HCT116 (cell line): ENCODE measurements at places on chromosomes 13 and 19.

DNA sequence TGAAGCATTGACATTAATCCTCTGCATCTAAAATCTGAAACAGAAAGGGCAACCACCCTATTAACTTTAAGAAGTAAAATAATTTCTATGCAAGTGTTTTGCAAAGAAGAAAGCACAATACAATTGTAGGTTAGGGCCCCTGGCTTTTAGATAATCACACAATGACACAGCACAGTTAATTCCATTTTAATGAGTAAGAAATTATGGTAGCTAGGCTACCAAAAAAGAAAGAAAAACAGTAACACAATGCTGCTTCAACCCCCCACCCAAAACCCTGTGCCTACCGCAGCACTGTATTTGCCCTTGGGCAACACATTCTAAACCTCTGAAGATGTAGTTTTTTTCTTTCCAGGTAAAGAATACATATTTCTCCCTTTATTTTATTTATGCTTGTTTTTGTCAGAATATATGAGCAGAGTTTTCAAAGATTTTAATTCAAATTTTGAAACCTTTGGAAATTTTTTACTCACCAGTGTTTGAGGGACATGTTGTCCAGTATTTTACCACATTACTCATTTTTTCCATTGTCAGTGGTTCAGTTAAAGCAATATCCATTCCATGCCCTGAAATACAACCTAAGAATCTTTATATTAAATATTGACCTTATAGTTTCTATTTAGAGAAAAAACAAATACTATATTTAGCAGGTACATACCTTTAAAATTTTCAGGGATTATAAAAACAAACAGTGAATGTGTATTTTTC lies 21.1 kb downstream of the SOHLH2 start:
- DNase-seq = no peak

GRCh38 chr13:30415430-30416030 lies 6.8 kb upstream of the UBE2L5 start:
- no peak for DNase-seq

DNA sequence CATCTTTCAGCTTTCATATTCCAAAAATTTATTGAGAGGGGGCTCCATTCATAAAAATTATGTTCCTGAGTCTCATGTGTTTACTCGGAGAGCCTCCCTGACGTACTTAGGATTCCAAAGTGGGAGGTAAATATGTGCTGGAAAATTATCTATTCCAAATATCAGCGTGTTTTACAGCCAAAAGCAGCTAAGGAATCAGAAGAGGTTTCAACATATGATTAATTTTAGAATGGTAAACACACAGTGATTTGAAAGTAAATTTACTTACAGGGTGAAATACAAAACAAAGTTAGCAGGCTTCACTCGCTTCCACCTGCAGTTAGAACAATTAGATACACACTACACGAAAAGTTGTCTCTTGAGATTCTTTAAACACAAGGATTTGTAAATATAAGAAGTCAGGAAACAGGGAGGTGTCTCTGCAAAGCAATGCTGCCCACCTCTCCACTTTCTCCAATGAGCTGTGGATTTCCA lies 313.8 kb upstream of the NBEA start:
- no peak for DNase-seq

DNA sequence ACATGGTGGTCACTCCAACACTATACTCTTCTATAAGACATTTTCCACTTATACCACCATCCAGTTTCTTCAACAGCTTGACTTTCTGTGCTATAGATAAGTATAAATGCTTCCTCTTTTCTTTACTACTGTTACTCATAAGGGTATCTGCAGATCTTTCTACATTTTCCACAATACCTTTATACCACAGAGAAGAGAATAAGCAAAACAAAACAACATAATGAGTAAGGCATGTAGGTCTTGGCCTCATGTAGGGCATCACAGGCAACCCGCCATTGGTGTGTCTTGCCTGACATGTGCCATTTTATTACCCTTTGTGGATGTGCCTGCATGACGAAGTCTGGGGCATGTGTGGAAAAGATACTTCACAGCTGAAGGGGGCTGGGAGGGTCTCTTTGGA lies 265.3 kb upstream of the STARD13 start:
- no peak for DNase-seq

DNA sequence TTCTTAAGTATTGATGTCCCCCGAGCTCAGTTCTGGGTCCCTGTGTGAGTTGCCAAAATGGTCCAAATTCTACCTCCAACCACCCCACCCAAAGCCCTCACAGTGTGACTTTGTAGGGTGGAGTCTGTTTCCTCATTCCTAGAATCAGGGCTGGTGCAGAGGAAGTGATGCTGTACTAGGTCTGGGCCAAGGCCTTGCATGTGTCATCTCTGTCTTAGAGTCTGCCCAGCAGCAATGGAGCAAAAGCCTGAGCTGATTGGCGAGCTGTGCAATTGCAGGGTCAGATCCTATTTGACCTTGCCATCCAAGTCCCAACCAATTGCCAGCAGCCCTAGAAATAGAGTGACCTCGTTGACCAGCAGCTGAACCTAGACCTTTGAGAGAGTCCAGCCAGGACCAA lies 97.0 kb upstream of the ANKRD10 start:
- no peak for DNase-seq

DNA sequence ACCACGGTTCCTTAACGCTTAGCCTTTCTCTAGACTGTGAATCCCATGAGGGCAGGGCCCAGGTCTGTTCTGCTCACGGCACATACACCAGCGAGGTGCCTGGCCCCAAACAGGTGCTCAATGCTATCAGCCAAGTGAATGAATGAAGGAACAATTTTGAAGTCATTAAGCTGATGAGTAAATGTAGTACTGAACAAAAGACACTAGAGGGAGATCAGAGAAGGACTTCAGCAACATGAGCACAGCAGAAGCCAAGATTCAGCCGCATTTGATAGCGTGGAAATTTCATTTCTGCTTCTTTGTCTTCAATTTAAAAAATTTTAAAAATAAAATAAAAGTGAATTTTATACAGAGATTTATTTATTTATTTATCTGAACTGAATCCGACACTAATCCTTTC lies 20.1 kb upstream of the MYO16 start:
- DNase-seq = peak; percentile 37

- no peak for DNase-seq
Observed at GRCh38 chr19:5652261-5652660, 28.1 kb downstream of the MICOS13 start.

DNA sequence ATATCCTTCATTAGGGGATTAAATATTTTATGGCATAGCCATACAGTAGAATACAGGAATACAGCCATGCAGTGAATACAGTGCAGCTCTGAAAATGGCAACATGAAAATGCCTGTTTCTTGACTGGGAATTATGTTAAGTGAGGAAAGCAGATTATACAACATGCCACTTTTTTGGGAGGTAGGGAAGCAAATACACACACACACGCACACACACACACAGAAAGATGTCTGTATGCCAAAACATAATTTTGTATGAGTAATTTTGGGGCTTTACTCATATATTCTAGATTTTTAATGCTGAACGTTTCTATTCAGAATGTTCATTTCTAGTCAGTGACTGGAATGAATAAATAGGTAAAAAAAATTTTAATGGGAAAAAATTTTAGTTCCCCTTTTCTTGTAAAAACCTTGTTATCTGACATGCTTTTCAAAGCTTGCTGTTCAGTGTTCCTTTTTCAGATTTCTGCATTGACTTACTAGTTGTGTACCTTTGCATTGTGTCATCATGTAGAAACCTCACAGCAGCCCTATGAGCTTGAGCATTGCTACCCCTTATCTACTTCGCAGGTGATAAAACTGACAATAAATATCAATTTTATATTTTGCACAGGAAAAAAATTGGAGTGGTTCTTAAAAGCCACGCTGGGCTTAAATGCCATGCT lies 7.8 kb downstream of the GPR183 start:
- no peak for DNase-seq

GRCh38 chr13:27170221-27170515 lies 1.4 kb downstream of the USP12 start:
- no peak for DNase-seq

DNA sequence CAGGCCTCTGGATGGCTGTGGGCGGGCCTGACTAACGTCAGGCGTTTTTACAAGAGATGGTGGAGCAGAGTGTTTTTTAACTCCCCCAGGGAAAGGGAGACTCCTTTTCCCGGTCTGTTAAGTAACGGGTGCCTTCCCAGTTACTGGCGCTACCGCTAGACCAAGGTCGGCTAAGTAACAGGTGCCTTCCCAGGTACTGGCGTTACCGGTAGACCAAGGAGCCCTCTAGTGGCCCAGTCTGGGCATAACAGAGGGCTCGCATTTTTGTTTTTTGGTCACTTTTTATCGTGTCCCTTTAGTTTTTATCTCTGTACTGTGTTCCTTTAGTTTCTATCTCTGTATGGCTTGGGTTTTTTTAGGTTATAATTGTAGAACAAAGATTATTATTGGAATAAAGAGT lies 10.0 kb downstream of the ZNF383 start:
- no peak for DNase-seq

DNA sequence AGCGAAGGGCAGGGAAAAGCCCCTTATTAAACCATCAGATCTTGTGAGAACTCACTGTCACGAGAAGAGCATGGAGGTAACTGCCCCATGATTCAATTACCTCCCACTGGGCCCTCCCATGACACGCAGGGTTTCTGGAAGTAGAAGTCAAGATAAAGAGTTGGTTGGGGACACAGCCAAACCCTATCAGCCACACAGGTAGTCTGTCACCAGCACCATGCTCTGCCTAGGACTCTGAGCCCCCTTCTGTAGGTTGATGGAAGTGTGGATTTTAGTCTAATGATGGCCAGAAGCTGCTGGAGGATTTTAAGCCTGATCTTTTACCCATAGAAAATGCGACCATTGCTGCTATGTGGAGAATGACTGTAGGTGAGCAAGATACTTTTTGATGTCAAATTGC lies 60.8 kb downstream of the ARHGEF7 start:
- no peak for DNase-seq

DNA sequence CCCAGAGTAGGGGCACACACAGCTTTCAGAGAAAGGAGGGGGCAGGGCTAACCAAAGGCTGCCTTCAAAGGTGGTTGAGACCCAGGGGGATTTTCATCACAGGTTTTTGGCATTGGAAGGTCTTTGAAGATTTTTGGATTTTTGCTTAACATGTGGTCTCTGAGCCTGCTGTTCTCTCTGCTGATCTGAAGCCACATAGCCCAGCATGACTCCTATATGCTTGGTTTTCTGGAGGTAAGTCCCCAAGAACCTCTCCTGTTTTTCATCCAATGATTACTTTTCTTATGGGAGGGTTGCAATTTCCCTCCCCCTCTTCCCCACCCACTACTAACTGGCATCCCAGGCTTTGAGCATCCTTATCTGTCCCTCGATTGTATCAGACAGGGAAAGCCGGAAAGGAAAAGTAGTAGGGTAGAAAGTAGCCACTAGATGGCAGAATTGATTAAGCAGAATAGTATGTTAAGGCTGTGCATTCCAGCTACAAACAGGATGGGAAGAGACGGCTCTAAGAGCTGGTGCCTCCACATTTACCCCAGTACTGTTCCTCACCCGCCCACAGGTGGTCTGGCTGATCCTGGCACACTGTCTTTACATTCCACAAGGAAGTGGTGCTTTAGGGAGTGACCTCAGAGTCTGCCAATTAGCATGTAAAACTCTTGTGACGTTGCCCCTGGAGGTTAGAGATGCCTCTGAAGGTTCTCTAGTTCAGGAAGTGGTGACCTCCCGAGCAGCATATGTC lies 218.9 kb upstream of the EDNRB start:
- DNase-seq = peak; percentile 33

- DNase-seq = no peak
Observed at GRCh38 chr13:80823472-80823871, 482.5 kb upstream of the SPRY2 start.

- DNase-seq = no peak
Observed at GRCh38 chr13:112457081-112457480, 80.9 kb downstream of the SPACA7 start.

GRCh38 chr19:48719263-48720171 lies at the start of gene MAMSTR:
Gene MAMSTR, minus strand, starts transcription at chr19:48719725. Its CDS starts 694 bp downstream, at chr19:48719031.
- DNase-seq = no peak

GRCh38 chr19:34308381-34309367 lies 54.3 kb downstream of the GARRE1 start:
- no peak for DNase-seq

- DNase-seq = no peak
Observed at GRCh38 chr13:112898621-112899280, 70.3 kb upstream of the MCF2L start.

DNA sequence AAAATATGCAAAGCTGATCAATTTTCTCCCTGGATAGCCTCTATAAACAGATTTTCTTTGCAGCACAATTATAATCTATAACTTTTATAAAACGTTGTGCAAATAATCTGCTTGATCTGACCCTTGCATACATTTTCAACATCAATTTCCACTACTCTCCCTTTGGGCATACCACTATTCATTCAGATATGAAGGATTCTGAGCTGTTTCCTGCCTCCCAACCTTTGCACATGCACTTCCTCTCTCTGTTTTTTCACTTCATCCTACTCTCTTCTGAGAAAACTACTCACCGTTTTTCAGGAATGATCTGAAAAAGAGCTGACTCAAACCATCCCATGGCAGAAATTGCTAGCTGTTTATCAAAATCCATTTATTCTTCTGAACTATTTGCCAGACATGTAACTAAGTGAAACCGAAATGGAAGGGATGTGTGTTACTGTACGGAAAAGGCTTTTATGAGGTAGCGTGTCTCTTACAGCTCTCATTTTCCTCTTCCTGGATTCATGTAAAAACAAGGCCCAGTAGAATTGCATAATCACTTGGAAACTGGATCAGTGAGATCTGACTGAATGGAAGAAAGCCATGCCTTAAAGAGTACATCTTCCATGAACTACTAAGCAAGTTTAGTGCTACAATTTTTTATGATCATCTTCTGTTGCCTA lies 1447.3 kb upstream of the MIR17HG start:
- DNase-seq = no peak

GRCh38 chr13:34657716-34658115 lies 284.4 kb upstream of the NBEA start:
- no peak for DNase-seq

GRCh38 chr19:40223135-40223822 lies 3.2 kb downstream of the CCNP start:
- no peak for DNase-seq

DNA sequence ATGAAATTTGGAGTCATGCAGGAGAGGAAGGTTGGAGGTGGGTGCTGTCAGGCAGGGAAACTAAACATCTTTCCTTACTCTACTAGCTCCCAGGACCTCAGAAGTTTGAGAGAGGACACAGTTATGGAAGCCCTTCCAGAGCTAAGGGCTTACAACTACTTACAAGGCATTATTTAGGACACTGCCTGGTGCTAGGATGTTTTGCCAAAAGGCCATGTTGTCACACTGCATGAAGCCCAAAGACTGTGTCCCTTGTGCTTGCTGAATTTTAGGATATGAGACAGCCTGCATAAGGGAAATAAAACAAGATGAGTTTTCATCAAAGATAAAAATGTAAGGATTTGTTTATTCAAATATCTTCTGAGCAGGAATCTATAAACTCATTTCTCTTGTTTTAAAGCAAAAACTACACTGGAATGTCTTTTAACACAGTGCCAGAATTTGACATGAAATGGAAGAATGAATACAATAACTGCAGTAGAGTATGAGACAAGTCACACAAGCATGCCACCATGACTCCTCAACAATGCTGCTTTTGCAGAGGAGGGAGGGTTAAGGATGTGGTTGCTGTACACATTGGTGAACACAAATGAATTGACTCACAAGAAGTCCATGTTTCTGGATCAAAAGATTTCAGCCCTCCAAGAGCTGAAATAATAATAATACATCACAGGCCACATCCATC lies 258.4 kb downstream of the SPRY2 start:
- DNase-seq = no peak
